ENCODE measurements at places on chromosomes 11 and 22.
A peak's percentile ranks its signal among the peaks of the same experiment; 100 is the strongest.

DNA sequence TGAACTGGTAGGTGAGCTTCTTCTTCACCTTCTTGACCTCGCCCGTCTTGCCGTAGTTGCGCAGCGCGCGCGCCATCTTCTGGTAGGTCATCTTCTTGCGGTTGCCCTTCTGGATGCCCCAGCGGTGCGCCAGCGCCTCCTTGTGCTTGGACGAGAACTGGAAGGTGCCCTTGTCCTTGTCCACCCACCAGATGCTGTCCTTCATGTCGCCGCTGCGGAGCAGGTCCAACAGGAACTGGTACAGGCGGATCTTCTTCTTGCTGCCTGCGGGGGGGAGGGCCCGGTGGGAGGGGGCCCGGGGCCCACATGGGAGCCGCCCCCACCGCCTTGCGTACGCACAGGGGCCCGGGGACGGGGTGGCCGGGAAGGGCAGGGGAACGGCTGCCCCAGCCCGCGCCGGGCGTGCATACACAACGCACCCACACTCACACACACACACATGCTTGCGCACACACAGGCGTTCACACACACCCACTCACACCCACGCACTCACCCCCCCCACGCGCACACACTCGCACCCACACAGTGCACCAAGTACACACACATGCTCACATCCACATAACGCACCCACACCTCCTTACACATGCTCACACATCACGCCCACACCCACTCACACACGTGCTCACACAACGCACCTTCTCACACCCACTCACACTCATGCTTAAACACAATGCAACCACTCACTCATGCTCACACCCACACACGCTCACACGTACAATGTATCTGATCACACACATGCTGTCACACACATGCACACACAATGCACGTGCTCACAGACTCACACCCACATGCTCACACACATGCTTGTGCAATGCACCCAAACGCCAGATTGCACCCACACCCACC is 3.0 kb upstream of the MYBPC3 start:
- DNase-seq = peak; percentile 90

- DNase-seq = no peak
Observed at GRCh38 chr11:8233691-8234424, 29.8 kb downstream of the LMO1 start.

- no peak for DNase-seq
Observed at GRCh38 chr11:26247340-26247739, 84.6 kb upstream of the ANO3 start.

- no peak for DNase-seq
Observed at GRCh38 chr11:122068837-122069236, 47.2 kb downstream of the BLID start.

DNA sequence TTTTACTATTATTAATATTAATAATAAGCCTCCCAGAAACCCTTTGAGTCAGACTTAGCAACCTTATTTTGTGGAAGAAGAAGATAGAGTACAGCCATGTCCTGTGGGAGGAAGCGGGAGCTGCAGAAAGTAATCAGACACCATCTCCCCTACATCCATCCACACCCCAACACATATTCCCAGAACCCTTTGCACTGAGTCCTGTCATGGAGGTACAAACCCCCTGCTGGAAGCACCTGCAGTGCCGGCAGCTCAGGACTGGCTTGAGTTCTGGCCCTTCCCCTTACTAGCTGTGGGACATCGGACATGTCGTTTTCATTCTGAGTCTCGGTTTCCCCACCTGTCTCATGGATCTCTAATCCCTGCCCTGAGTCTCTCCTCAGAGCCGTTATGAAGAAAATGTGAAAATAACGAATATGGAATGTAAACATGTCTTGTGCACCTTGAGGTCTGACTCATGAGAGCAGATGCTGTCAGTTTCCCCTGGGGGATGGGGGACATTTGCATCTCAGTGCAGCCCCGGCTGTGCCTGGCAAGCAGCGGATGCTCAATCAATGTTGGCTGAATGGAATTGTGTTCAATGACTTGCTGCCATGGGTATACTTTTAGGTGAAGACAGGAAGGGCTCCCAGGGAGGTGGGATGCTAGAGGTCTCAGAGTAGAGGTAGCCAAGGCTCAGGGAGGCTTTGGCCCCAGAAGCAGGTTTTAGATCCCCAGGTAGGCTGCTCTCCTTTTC is 45.4 kb downstream of the TP53I11 start:
- DNase-seq = no peak

DNA sequence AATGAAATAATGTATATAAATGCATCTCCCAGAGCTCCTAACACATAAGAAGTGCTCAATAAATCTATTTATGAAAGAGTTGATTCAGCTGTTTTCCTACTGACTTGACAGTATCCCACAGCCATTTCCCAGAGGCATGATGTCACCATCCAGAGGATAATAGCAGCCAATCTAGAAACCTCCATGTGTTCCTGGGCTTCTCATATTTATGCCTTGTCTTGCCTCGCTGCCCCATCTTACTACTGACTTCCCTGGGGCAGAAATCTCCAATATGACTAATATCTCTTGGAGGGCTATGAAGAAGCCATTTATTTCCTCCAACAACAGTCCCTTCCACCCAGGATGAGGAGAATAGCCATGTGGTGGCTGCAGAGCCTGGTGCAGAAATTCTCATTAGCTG is 115.4 kb upstream of the NAV2 start:
- DNase-seq = no peak

DNA sequence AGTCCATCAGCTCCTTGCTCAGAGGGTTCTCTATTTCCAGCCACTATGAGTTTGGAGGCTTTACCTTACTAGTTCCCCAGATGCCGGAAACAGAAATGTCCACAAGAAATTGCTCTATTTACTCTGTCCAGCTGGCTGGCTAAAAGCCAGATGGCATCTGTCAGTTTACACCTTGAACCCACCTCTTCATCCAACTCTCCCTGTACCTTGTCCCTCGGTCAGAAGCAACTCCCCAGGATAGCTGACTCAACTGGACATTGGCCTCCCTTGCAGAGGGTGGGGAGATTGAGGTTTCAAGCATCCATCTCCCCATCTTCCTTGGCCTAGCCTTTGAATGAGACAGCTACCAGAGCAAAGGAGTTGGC is 1.7 kb downstream of the C2CD2L start:
- no peak for DNase-seq

DNA sequence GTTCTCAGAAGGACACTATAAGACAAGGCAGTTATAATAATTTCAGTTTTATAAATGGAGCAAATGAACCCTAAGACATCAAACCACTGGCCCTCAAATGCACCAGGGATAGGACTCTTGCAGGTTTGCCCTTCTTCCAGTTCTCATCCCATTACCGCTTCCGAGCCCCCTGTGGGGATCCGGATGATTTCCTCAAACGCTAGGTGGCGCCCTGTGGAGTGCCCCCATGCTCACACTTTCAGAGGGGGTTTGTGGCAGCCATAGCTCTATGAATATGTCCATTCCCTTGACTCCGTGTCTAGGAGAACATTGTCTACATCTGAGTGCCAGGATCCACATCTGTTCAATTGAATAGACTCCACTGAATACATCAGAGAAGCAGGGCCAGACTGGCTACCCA is 816.3 kb downstream of the NTM start:
- no peak for DNase-seq
